ENCODE measurements at places on chromosomes 4 and X. TPM values are rescaled to one million over a fixed set of nuclear protein-coding genes. Genes with fewer than 3 reads are reported as not detected.
A peak's percentile ranks its signal among the peaks of the same experiment; 100 is the strongest.

DNA sequence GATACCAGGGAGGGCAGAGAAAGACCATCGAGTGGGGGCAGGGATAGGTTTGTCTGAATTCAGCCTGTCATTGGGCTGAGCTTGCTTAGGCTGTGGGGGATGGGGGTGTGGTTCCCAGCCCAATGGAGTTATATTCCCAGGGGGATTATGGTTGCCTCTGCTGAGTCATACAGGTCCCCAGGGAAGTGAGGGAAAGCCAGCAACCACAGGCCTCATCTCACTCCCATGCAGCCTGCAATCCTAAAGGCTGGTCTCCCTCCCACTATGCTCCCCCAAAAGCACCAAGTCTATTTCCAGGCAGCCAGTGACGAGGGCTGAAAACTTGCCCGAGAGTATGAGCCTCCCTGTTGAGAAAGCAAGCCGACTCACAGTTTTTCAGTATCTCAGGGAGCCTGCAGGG, 39.3 kb downstream of the AFM start:
- H3K4me1 ChIP-seq: peaks cover 12% of the 10 kb centered on the region
- H3K27ac ChIP-seq: no peak overlapping the region
- no peak overlapping the region for H3K4me3 ChIP-seq
- no peaks in the 10 kb centered on the region for H3K27me3 ChIP-seq
- no peaks in the 10 kb centered on the region for H3K36me3 ChIP-seq

GRCh38 chr4:146368209-146368608, 153.5 kb downstream of the SLC10A7 start:
- H3K27me3 ChIP-seq: no peaks in the 10 kb centered on the region
- no peak for DNase-seq
- no peaks in the 10 kb centered on the region for H3K36me3 ChIP-seq
- no peak overlapping the region for H3K4me3 ChIP-seq
- H3K4me1 ChIP-seq: peaks cover 9% of the 10 kb centered on the region
- H3K27ac ChIP-seq: no peak overlapping the region

ADH7 gene
- total RNA-seq: not detected

GRCh38 chrX:37796805-37797204, 16.9 kb downstream of the CYBB start:
- no peaks in the 10 kb centered on the region for H3K27me3 ChIP-seq
- DNase-seq: no peak
- no peaks in the 10 kb centered on the region for H3K36me3 ChIP-seq
- H3K4me3 ChIP-seq: no peak overlapping the region
- no peaks in the 10 kb centered on the region for H3K4me1 ChIP-seq

NKAP gene
- 5.6 TPM for total RNA-seq

- peaks cover 13% of the 10 kb centered on the region for H3K4me1 ChIP-seq
- no peaks in the 10 kb centered on the region for H3K36me3 ChIP-seq
- H3K4me3 ChIP-seq: no peak overlapping the region
Observed at GRCh38 chrX:10931976-10932375, 179.2 kb upstream of the HCCS start.

SCFD2 gene
- 40.7 TPM for total RNA-seq

GRCh38 chrX:124910611-124911010, 409.1 kb upstream of the TEX13C start:
- DNase-seq: no peak
- H3K36me3 ChIP-seq: no peaks in the 10 kb centered on the region
- H3K27ac ChIP-seq: no peak overlapping the region
- no peaks in the 10 kb centered on the region for H3K4me1 ChIP-seq
- H3K4me3 ChIP-seq: no peak overlapping the region
- no peaks in the 10 kb centered on the region for H3K27me3 ChIP-seq

GRCh38 chr4:130600706-130601105, 1504.8 kb downstream of the C4orf33 start:
- no peak overlapping the region for H3K4me3 ChIP-seq
- no peak for DNase-seq
- no peaks in the 10 kb centered on the region for H3K36me3 ChIP-seq
- no peaks in the 10 kb centered on the region for H3K4me1 ChIP-seq

PITX2 gene
- total RNA-seq: 1.7 TPM

KIF4A gene
- total RNA-seq: 43.5 TPM

- no peak overlapping the region for H3K4me3 ChIP-seq
- peak; percentile 72 for DNase-seq
- H3K27me3 ChIP-seq: no peaks in the 10 kb centered on the region
- peaks cover 29% of the 10 kb centered on the region for H3K4me1 ChIP-seq
- 0 out of 2 replicates have a peak, but pooled peaks cover 2% of the 10 kb centered on the region for H3K36me3 ChIP-seq
- peak overlapping the region; percentile 77 for H3K27ac ChIP-seq
Observed at GRCh38 chr4:107863850-107864371, 39.2 kb downstream of the SGMS2 start.

ZNF275 gene
- 7.1 TPM for total RNA-seq

GRCh38 chrX:65712005-65712806, 44.8 kb downstream of the MSN start:
- H3K27ac ChIP-seq: no peak overlapping the region
- H3K27me3 ChIP-seq: no peaks in the 10 kb centered on the region
- H3K4me3 ChIP-seq: no peak overlapping the region
- no peak for DNase-seq
- peaks cover 13% of the 10 kb centered on the region for H3K36me3 ChIP-seq

GRCh38 chr4:154615211-154615610, 2.8 kb upstream of the FGG start:
- H3K27ac ChIP-seq: no peak overlapping the region
- no peaks in the 10 kb centered on the region for H3K27me3 ChIP-seq
- DNase-seq: no peak
- H3K4me1 ChIP-seq: no peaks in the 10 kb centered on the region
- no peaks in the 10 kb centered on the region for H3K36me3 ChIP-seq
- no peak overlapping the region for H3K4me3 ChIP-seq

SPANXC gene
- total RNA-seq: not detected

GRCh38 chr4:187666697-187667494, 328.7 kb upstream of the ZFP42 start:
- H3K27me3 ChIP-seq: no peaks in the 10 kb centered on the region
- DNase-seq: no peak
- H3K4me3 ChIP-seq: no peak overlapping the region
- no peak overlapping the region for H3K27ac ChIP-seq
- H3K36me3 ChIP-seq: no peaks in the 10 kb centered on the region

DNA sequence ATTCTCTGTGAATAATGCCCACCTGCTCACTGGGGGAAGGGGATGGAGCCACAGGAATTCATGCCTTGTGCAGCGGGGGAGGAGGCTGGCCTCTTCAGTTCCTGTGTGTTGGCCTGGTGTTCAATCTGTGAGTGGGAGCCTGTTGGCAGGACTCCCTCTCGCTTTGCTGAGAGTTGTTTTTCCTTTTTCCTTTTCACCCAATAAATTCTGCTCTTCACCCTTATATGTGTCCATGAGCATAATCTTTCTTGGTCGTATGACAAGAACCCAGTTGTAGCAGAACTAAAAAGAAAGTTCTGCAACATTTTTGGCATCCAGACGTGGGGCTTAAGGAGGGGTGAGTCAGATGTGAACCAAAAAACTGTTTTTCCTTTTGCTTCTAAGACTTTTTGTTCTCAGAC, 235.2 kb upstream of the HDX start:
- H3K4me1 ChIP-seq: no peaks in the 10 kb centered on the region
- no peaks in the 10 kb centered on the region for H3K27me3 ChIP-seq
- H3K36me3 ChIP-seq: no peaks in the 10 kb centered on the region

- no peaks in the 10 kb centered on the region for H3K36me3 ChIP-seq
- H3K27ac ChIP-seq: no peak overlapping the region
- DNase-seq: peak; percentile 52
- H3K4me1 ChIP-seq: no peaks in the 10 kb centered on the region
- peaks cover 10% of the 10 kb centered on the region for H3K27me3 ChIP-seq
- H3K4me3 ChIP-seq: no peak overlapping the region
Observed at GRCh38 chrX:24561121-24561520, 86.0 kb downstream of the PCYT1B start.

All from PC-3 (cell line).